ENCODE measurements at places on chromosomes 7 and 10.

DNA sequence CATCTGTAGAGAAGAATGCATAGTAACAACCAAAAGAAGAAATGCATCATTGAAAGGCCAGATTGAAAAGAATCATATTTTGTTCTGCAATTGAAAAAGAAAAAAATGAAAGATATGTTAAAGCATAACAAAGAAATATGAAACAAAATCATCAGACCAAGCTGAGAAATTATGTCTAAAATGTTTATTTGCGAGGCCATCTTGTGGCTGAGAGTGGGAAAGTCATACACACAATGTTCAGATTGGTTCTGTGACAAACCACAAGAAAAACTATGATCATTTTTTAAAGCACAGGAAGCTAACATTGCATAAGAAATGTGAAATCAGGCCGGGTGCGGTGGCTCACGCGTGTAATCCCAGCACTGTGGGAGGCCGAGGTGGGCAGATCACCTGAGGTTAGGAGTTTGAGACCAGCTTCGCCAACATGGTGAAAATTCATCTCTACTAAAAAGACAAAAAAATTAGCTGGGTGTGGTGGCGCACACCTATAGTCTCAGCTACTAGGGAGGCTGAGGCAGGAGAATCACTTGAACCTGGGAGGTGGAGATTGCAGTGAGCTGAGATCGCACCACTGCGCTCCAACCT, 36.6 kb downstream of the ABCB5 start:
- DNase-seq = no peak

DNA sequence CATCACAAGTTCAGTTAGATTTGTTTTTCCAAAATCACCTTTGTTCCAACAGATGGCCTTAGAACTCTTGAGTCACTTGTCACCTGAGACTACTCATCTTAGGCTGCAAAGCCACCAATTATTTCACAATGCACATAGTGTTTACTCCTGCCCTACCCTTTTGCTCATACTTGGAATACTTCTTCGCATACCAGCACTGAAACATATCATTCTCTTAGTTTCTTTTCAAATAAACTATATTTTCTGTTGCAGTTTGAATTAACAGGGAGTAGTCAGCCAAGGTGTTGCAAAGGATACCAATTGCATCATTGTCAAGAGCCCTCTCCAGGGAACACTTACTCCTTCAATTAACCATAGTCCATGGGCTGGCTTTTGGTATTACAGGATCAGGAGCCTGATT, 71.0 kb downstream of the CASD1 start:
- no peak for DNase-seq

DNA sequence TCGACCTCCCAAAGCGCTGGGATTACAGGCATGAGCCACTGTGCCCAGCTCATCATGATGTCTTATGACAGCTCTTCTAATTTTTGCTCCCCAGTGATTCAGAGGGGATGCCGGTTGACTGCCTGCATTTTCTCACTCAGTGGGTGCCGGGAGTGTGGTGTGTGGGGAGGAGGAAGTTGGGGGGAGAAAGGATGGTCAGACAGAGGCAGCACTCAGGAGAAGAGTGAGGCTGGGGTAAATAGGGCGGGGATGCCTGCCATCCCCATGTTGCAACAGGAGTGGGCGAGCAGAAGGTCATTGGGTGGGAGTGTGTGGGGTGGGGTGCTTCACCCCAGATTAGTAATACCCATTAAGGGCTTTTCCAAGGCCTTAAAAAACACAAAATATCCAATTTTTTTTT, 3.5 kb upstream of the CCL24 start:
- DNase-seq = no peak

DNA sequence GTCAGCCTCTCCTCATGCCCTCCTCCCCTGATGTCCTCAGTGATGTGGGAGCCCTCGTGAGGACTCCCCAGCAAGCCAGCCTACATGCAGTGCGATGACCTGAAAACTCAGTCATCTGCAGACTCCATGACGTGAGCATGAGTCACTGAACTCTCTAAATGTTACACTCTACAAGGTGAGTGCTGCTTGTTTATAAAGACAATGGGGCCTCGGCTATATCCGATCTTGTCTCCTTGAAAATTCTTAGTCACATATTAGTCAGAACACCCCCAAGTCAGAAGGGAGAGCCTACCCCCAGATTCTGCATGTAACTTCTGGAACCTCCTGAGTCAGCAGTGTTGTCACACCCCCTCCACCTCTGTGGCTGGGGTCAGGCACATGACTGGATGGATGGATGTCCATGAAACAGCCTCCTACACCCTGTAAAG, 673.8 kb downstream of the INHBA start:
- peak; percentile 67 for DNase-seq

DNA sequence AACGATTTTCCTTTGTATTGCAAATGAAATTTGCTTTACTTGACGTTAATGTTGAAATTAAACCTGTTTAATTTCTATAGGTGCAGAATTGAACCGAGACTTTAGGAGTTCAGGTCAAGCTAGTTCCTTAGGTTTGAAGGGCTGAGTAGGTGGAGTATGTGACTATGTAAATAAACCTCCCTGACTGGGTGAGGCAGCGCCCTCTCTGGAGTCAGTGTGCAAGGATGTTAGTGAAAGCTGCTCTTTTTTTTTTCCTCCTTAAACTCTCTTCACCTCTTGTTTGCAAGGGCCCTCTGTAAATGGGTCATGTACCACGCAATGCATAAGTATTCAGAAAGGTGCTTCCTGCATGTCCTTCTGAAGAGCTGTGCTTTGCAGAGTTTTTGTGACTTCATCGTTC, 33.8 kb downstream of the GALNT17 start:
- DNase-seq = no peak

DNA sequence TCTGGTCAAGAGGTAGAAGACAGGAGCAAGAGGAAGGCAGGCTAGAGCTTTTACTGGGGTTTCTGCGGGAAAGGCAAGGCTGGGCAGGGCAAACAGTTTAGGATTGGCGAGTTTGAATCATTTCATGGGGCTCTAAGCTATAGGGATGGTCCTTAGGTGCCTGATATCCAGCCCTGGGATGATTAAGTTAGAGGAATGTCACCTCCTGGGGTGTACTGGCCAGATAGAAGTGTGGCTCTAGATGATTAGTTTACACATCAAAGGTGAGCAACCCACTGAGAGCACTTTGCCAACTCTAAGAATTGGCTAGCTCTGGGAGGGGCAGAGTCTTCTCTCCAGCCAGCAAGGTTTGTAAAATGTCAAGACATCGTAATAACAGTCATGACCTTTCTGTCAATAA, 52.4 kb downstream of the ZNF365 start:
- DNase-seq = no peak

- DNase-seq = no peak
Measured at GRCh38 chr10:21090609-21091082, 193.5 kb upstream of the NEBL start.

DNA sequence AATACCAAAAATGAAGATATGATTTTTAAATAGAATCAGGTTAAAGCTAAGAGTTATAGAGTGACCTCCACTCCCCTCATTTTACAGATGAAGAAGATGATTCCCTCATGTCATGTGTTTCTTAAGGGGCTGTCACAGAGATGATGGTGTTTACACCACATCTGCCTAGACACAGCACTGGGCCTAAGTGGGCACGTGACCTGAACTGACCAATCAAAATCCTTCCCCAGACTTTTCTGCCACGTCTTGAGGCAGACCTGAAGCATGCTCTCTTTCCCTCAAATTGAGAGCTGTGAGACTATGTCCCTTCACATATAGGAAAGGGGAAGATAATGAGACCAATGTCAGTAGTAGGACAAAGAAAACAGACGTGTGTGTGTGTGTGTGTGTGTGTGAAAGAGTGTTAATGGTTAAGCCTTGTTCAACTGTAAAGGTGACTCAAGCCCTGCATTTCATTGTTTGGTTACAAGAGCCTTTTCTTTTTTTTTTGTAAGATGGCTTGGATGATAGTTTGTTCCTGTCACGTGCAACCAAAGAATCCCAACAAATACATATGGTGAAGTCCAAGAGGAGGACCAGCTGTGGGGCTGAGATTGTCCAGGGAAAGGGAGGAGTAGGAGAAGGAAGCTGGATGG, 172.8 kb upstream of the AOAH start:
- no peak for DNase-seq

GRCh38 chr10:119061352-119061751, 19.3 kb downstream of the EIF3A start:
- DNase-seq = no peak

GRCh38 chr10:95267251-95267650, 23.6 kb downstream of the PDLIM1 start:
- no peak for DNase-seq

DNA sequence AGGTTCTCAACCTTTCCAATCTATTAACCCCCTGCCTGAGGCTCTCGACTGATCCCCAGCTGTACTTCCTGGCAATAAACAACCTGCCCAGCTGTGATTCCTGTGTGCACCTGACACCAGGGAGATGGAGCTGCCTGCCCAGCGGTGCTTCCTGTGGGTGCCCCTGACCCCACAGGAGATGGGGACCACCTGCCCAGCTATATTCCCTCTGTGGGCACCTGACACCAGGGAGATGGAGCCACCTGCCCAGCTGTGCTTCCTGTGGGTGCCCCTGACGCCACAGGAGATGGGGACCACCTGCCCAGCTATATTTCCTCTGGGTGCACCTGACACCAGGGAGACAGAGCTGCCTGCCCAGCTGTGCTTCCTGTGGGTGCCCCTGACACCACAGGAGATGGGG, 184.0 kb downstream of the DIP2C start:
- no peak for DNase-seq

DNA sequence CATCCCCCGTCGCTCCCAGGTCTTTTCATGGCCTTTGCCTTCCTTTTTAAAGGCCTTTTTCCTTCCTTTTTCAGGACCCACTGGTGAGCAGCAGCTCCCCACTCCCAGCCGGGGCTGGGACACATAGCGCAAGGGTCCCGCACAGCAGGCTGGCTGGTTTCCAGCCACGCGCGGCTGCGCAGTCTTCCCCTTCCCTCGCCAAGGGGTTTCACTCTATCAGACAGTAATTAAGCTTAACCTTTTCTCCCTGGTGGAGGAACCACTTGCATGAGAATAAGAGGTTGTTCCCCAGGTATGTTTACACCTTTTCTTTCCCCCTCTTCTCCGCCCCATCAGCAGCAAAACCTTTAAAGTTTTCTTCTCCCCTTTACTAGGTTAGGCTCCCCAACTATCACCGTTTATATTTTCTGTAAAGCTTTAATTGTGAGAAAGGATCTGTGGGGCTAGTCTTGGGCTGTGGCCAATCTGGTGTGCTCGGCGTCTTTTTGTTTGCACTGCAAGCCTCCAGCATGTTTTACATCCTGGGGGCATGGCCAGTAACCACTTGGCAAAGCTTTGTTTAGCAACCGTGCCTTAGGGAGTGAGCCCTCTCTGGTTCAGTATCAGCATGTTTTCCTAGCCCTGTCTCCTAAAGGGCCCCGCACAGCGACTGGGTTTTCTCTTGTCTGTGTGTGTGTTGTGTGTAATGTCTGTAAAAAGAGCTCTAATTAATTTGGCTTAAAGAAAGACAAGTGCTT, 219.6 kb downstream of the PHF14 start:
- no peak for DNase-seq

GRCh38 chr7:149796287-149796860, 23.0 kb upstream of the ZNF467 start:
- DNase-seq = no peak

DNA sequence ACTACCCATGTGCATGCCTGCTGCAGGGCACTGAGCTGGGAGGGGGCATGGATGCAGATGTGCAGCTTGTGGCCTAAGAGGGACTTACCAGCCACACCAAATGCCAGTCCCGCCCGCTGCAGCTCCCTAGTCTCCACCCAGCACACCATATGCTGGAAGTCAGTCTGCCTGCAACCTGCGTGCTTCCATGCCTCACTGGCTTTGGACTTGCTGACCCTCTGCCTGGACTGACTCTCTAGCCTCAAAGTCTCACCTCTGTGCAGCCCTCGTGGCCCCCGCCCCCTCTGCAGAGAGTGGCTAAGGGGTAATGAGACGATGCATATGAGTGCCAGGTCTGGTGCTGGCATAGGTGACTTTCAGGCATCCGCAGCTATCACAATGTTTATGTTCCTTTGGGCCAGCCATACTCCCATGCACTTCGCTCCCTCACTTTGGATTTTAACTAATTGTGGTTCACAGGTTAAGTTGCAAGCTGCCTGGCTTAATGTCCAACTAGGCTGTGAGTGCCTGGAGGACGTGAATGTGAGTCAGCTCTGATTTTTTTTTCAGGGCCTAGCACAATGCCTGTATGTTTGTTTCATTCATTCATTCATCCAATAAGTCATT, 21.7 kb downstream of the TRIM8 start:
- no peak for DNase-seq

DNA sequence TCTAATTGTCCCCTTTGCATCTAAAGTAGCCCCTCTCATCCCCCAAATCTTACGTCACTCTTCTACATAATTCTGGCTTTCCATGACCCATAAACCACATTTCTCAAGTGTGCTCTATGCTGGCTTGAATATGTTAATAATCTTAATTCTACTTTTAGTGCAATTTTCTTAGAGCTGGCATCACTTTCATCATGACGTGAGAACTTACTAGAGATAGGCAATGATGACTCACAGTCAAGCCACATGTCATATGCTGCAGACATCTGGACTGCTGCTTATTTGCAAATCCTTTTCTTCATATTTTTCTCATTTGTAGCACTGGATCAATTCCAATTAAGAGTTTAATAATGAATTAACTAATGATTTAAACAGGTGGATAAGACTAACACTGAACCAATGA, 260.7 kb upstream of the PRKCQ start:
- DNase-seq = no peak

DNA sequence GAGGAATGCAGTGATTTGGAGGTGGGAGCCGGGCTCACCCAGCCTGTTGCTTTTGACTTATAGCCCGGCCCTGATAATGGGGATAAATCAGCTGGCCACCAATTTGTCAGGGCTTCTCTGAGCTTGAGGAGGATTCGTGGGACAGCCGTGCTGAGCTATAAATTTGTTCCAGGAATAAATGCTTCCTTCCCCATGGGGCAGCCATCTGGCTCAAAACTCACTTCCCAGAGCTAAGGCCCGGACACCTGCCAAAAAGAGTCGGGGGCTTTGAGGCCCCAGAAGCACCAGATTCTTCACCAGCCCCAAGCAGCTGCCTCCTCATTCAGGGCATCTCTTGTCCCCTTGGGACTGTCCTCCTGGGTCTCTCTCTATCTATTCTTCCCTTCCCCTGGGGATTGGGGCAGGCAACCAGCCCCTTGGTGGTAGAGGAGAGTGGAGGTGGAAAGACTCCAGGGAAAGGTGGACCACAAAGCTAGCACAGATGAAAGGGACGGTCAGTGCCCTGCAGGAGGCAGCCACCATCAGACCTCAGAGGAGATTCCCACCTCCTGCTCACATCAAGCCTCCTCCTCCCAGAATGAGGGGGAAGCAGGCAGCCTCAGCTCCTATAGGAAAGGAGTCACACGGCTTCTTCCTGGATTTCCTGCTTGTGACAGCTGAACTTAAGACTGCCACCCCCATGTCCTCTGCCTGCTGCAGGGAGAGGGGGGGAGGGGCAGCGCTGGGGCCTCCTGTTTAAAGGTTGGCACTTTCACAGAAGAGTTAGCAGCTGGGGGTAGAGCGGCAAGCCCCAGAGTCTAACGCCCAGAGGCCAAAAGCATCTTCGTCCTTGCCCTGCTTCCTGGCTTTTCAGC, 44.2 kb upstream of the LRRC4 start:
- no peak for DNase-seq
